ENCODE measurements at places on chromosomes 7 and 10.

- DNase-seq, result no peak
Observed at GRCh38 chr7:134919240-134919641, 67.1 kb upstream of the AGBL3 start.

GRCh38 chr7:41755096-41755495, 52.2 kb upstream of the INHBA start:
- no peak for DNase-seq

DNA sequence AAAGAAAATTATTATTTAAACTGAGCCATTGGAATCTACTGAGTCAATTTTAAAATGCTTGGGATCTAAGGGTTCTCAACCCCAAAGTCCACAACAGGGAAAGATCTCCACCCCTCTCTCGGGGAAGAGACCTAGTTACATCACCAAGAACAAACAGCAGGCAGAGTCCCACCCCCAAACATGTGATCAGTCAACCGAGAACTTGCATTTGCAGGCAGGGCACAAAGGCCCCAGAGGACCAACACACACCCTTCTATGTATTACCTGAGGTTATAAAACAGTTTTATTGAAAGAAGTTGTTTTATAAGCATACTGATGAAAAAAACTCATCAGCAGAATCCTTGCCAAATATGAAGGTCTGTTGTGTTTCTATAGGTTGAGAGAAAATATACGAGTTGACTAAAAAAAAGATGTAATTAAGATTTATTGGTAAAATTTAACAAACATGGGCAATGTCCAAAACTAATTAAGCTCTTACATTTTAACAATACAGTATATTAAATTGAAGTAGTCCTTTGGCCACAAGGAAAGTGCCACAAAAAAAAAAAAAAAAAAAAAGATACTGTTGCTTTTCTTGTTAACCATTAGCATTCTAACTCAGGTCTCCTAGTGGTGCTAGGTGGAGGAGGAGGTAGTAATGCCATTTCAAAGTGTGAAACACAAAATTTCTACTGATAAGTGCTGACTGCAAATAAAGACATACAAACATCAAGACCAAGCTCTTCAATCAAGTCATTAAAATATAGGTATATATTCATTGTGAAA, 975 bp upstream of the USP54 start:
- no peak for DNase-seq

- DNase-seq, result no peak
Observed at GRCh38 chr7:95549818-95550529, 46.3 kb downstream of the PDK4 start.

- no peak for DNase-seq
Observed at GRCh38 chr10:97131666-97132065, 54.1 kb downstream of the SLIT1 start.

- no peak for DNase-seq
Observed at GRCh38 chr10:1968257-1969033, 231.1 kb upstream of the ADARB2 start.

GRCh38 chr7:132049462-132050304, 493.3 kb upstream of the PODXL start:
- DNase-seq, result no peak

GRCh38 chr10:88243836-88244730, 339.0 kb downstream of the RNLS start:
- no peak for DNase-seq

- no peak for DNase-seq
Observed at GRCh38 chr10:88852327-88852726, 683 bp upstream of the ANKRD22 start.

GRCh38 chr10:15795036-15795792, 65.1 kb downstream of the MINDY3 start:
- DNase-seq, result no peak
